ENCODE measurements at places on chromosomes 16 and 17. TPM values are rescaled to one million over a fixed set of nuclear protein-coding genes. Genes with fewer than 3 reads are reported as not detected.

GRCh38 chr17:74917430-74917829 is 5.6 kb downstream of the USH1G start:
- DNase-seq = peak; percentile 46

Gene NUFIP2
- 66.8 TPM for total RNA-seq

DNA sequence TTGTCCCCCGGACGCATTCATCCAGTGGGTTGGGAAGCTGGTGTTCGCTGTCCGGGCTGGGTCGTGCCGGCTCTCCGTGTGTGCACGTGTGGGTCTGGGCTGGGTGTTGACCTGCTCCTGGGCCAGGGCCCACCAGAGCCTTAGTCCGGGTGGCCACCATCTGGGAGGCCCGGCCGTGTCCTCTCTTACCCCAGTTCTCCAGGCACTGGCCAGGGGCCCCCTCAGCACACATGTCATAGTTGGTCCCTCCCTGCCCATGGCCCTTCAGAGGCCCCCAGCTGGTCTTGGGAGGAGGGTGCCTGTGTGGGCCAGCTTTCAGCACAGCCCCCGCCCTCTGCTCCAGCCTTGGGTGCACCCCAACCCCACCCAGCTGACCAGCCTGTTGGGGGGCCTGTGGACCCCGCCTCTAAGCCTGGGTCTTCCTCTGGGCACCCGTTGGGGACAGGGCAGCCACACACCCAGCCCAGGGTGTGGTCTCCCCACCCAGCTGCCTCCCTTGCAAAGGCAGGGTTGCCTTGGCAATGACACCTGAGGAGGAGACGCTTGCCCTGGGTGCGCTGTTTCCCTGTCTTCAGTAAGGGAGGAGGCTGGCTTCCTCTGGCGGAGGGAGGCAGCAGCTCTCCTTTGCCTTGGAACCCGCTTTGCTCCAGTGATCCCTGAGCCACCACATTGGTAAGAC is 77.4 kb downstream of the JPH3 start:
- DNase-seq = no peak

DNA sequence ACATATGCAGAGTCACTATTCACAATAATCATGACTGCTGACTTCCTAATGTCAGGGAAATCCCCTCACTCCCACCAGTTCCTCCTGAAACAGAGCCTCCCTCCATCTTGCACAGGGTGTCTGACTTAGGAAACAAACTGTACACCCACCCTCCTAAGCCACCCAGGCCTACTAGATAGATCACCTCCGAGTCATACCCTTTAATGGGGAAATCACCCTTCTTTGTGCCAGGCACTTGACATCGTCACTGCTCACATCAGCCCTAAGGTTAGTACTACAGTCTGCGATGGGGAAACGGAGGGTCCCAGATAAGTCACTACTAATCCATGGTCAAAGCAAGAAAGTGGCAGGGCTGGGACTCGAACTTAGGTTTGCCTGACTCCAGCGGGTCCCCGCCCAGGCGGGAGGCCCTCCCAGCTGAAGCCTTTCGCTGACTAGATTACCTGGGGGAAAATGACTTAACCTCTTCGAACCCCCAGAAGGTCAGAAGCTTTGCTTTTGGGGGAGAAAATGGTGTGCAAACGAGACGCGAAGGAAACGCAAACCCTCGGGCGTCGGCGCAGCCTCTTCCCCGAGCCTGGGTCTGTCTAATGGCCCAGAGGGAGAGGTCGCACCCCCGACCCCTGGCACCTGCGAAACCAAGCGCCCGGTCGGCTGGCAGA is 3.4 kb upstream of the MLLT6 start:
- DNase-seq = no peak

Gene SMIM22
- not detected for total RNA-seq

Gene CMTM4
- total RNA-seq = 59.3 TPM

GRCh38 chr17:3630781-3631180 is 5.3 kb downstream of the SHPK start:
- no peak for DNase-seq

Gene ZG16
- total RNA-seq = not detected

- DNase-seq = no peak
Observed at GRCh38 chr16:90015586-90016338, 3.5 kb downstream of the DBNDD1 start.

Gene TRPV3
- total RNA-seq = 17.4 TPM

DNA sequence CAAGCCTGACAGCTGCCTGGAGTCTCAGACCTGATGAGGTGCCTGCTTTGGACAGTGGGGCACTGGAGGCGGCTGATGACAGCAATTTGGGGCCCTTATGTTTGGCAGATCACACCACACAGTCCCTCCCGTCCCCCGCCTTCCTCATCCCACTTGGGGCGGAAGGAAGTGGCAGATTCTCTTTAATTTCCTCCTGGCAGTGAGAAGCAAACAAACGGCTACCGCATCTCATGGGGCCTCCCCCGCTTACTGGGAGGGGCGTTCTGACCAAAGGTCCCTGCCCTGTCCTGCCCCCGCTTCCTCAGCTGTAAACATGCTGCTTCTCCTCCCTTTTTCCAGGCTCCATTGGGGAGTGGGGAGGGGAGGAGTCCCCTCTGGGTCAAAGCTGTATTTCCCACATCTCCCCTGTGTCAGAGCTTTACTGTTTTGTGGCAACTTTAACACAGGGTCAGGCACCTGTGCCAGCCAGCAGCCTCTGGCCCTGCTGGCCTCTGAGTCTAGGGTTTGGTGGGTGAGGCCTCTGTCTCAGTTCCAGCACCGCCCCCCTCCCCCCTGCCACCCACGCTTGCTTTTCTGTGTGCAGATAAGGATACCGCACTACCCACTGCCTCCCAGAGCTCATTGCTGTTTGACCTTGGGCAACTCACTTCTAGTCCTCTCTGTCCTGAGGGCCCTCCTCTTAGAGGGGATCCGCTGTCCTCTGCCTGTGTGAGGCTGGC is 5.4 kb upstream of the NFATC3 start:
- DNase-seq = no peak

Gene SECTM1
- total RNA-seq = not detected

Gene MRC2
- total RNA-seq = 103 TPM

DNA sequence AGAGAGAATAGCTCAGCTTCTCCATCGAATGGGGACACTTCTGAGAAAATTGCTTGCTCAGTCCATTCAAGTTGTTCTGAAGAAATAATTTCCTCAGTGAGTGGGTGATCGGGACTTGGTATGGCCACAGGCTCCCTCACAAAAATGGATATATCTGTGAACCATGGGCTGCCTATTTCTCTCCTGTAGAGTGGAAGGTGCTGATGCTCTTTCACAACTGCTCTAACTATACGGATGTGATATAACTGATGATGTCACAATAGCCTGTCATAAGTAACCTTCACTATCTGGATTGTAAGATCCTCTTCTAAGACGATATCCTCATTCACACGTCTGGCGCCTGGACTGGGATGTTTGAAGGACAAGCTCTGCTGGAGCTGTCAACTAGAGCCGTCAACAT is 4.7 kb upstream of the CCL18 start:
- DNase-seq = no peak

Gene AHSP
- total RNA-seq = not detected

DNA sequence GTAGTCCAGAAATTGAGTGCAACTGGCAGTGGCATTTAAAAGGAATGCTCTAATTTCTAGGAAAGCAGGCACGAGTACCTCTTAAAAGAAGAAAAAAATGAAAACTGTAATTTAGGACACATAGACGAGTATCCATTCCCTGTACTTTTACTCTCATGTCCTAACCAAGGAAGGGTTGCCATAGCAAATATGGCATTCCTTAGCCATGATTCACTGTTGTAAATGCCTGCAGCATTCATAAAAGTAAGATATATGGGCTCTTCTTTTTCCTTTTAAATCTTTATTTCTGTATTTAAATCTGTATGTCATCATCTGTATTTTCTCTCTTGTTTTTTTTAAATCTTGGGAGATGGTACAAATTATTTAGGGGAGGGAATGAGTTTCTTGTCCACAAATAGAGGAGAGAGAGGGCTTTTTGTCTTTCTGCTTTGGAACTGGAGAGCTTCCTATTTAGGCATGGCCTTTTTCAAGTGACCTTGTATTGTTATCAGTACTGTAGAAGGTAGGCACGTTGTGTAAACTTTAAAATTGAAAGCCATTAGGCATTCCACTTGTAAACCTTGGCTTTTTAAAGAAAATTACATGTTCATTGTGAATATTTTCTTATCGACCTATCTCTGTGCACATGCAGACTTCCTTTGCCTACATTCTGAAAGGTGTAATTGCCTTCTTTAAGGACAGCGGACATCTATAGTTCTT is 50.0 kb downstream of the TENT4B start:
- DNase-seq = no peak

DNA sequence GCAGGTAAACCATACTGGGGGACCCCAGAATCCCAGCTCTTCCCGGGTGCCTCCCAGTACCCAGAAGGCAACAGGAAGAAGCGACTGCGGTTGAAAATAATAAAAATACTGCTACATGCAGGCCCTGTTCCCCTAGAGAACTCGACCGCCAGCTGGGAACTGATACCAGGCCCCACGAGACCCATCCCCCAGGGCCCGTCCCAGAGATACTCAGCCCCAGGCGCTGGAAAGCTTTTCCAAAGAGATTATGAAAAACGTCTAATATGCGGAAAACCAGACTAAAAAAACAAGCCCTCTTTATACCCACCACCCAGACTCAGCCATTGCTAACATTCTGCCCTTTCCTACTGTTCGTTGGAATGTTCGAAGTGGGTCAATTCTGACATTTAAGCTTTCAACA is 12.9 kb upstream of the MEAK7 start:
- DNase-seq = no peak

DNA sequence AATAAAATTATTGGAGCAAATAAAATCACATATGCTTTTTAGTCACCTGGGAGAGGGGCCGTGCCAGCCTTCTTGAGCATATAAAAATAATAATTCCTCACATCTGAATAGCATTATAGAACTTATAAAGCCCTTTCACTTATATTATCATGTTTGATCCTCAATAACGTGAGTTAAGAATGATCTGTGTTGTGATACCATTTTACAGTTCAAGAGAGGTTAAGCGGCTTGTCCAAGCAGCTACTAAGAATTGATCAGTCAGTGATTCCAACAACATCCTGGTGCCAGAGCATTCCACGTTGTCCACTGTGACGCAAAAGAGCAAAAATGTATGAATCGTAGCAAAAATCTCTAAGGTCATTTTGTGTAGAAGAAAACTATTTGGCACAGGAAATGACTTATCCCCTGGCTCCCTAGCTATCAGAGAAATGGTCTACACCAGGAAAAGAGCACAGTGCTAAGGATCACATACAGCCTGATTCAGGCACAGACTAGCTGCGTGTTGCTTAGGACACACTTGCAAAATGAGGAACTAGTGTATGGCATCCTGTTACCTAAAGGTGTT is 33.0 kb downstream of the ANKFN1 start:
- no peak for DNase-seq

- no peak for DNase-seq
Observed at GRCh38 chr17:61238455-61238933, 161.1 kb upstream of the TBX2 start.

DNA sequence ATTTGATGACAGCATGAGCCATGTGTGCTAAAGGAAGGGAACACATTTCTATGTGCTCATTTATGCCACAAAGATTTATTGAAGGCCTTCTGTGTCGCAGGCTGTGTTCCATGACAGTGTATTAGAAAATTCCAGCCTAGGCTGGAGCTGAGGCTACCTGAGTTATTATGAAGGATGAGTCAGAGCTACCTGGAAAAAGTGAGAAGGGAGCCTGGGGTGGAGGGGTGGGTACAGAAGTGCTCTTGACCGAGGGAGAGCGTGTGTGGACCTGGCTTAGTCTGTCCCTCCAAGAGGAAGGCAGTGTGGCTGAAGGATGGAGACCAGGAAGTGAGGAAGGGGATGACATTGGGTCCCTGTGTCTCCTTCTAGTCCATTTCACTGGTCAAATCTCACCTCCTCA is 98.3 kb downstream of the N4BP1 start:
- no peak for DNase-seq

Gene CEP112
- total RNA-seq = 21.6 TPM

- DNase-seq = no peak
Observed at GRCh38 chr17:2074919-2075318, 20.0 kb downstream of the HIC1 start.

DNA sequence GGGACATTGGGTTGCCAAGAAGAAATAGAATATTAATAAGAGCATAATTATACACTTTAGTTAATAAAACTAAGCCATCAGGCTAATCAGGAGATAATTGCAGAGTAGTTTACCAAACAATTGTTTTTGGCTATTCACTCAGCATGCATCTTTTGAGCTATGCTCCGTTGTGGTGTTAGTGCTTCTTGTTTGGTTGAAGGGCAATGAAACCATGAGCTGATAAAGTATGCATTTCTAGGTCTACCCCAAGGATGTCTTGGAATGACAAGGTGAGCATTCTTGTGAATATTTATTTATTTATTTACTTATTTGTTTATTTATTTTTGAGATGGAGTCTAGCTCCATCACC is 6.4 kb downstream of the HLF start:
- no peak for DNase-seq

Gene CAVIN1
- total RNA-seq = 3.1 TPM

DNA sequence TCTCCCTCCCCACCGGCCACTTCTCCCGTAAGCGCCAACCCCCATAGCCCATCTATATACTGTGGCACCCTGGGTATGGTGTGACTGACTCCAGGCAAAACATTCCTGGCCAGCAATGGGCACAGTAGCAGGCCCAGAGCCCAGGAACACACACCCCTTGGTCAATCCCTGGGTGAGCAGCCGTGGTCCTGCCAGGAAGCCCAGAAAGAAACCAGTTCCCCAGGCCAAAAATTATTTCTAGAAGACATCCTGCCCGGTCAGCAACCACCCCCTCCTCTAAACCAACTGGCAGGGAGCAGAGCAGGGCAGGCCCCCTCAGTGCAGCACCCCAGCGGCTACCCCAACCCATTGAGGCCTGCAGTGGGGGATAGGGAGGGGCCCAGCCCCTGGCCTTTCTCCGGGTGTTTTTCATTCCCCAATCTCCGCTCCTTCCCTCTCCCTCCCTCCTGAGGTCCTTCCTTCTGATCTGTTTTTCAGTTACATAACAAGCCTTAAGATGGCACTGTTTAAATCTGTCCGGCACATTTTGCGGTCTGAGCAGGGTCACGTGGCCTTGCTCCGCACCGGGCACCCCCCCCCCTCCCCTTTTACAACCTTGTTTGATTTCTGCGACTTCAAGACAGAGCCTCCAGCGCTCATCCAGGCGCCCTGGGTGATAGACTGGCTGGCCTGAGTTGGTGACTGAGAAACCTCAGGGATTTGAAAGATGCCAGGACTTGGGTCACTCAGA is 2.0 kb downstream of the NPTX1 start:
- DNase-seq = peak; percentile 72

Gene KRT20
- total RNA-seq = not detected

Gene SMPD3
- total RNA-seq = not detected

GRCh38 chr17:80891397-80892018 is 100.1 kb upstream of the CHMP6 start:
- DNase-seq = no peak

- DNase-seq = peak; percentile 63
Observed at GRCh38 chr16:81863630-81864352, 84.7 kb downstream of the PLCG2 start.

GRCh38 chr17:35315283-35315682 is 58.1 kb downstream of the SLFN11 start:
- DNase-seq = peak; percentile 47

- peak; percentile 28 for DNase-seq
Observed at GRCh38 chr16:49464093-49464492, 90.5 kb downstream of the C16orf78 start.
